ENCODE measurements at places on chromosomes 6 and 20.

- DNase-seq, result no peak
Measured at GRCh38 chr6:1067346-1067745, 244.6 kb upstream of the FOXQ1 start.

DNA sequence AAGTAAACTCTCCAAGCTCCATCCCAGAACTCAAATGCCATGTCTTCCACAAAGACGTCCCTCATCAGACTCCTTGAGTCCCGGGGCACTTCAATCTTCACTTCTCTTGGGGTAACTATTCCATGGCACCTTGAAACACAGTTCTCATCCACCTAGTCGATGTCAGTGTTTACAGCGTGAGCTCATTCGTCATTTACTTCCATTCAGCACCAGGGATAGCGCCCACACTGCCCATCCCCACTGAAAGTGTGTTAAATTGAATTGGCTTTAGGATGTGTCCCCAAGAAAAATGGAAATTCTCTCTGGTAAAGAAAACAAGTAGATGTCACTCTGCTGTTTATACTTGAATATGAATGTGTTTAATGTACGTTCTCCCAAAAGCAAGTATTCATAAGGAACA is 31.3 kb downstream of the KCNK15 start:
- no peak for DNase-seq

DNA sequence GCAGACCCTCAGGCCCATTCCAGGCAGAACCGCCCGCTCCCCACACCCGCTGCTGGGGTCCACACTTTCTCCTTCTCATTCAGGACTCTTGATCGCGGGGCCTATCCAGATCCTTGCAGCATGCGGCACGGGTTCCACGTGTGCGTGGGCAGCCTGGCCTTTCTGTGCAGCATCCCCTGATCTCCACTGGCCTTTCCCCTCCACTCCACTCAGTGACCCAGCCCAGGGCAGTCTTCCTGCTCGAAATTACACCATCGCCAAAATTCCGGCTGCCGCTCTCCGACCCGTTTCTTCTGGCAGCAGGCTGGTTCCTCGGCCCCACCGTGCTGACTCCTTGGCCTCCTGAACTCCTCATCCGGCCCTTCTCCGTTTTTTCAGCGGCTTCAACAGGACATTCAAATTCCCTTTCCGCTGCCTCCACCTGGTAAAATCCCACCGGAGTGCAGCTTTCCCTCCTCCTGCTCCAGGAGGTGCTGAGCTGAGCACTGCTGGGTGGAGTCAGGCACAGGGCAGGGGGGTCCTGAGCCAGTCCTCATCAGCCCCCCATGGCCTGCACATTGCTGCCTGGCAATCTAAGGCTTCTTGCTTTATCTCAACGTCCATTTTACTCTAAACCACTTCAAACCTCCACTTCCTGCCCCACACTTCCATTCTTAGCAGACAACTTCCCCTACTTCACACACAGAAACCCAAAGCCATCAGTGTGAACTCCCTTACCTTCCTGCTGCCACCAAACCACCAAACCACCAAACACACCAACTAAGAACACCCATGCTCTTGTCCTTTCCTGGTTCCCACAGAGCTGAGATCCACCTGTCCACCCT is 9.0 kb downstream of the SFT2D1 start:
- DNase-seq, result peak; percentile 52

DNA sequence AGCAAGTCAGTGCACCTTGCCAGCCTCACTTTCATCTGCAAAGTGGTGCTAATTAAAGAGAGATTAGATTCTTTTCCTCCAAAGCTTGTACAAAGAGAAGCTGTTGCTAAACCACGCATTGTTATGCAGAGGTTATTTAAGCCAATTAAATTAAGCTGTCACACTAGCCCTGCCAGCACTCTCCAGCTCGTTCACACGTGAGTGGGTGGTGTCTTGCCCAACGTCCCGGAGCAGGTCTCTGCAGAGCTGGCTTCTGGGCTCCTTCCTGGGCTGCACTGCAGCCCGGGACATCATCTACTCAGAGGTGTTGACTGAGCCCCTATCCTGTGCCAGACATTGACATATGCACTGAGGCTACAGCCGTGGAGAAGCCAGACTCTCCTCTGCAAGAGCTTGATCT is 401.6 kb upstream of the SULF2 start:
- DNase-seq, result no peak

- DNase-seq, result no peak
Measured at GRCh38 chr20:13348311-13349234, 127.5 kb downstream of the ISM1 start.

DNA sequence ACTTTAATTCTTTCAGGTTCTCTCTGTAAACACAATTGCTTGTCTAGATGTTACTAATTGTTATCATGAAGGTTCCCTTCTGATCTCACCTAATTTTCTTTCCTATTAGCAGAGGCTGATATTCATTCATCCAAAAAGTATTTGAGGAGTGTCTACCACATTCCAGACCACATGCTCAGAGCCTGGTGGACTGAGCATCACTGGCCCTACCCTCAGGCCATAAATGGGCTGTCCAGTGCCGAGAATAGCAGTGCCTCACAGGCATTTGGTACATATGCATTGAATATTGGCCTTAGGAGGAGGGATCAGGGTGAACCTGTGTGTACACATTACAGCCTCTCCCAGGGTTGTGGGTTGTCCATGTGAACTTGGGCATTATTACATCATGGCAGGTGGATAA is 40.4 kb upstream of the PRELID3B start:
- no peak for DNase-seq

DNA sequence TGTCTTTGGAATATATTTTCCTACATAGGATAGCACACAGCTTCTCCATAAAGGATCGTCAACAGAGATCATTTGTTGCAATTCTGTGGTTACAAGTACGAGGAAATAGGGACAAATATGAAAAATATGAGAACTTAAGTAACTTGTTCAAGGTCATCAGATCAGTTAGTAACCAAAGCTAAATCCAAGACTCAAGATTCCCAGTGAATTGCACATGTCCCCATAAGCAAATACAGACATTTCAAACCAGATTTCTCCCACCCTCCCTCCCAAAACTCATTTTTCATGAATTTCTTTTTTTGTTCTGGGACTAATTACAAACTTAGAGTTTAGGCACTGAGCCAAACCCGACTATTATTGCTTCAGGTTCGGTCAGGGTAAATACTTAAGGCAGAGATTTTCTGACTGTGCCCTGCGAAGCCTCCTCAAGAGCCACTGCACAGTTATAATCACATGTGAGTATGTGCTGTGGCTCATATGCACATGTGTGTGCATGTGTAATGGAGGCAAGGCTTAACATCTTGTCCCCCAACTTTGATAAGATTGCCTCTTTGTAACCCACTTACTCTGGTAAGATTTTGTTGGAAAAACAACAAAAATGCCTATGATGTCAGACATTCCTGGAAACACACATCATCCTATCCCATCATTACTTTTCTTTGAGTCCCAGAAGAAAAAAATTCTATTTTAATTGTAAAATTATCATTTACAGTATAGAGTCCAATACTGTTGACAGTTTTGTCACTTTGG is 216.2 kb downstream of the CD83 start:
- DNase-seq, result no peak

- no peak for DNase-seq
Measured at GRCh38 chr20:7490288-7490687, 450.0 kb downstream of the HAO1 start.

DNA sequence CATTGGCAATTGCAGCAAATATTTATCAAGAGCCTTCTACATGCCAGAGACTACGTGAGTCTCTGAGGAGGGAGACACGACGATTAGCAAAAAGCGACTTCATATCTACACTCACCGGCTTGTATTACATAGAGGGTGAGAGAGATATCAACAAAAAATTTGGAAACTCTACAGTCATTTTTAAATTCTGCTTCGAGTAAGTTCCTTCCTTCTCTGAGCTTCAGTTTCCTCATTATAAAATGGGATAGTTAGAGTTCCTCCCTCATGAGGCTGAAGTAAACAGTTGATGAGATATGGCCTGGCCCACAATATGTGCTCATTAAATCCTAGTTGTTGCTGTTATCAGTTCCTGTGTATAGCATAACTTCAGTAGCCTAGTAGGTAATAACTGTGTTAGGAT is 64.1 kb upstream of the SIRPA start:
- no peak for DNase-seq

DNA sequence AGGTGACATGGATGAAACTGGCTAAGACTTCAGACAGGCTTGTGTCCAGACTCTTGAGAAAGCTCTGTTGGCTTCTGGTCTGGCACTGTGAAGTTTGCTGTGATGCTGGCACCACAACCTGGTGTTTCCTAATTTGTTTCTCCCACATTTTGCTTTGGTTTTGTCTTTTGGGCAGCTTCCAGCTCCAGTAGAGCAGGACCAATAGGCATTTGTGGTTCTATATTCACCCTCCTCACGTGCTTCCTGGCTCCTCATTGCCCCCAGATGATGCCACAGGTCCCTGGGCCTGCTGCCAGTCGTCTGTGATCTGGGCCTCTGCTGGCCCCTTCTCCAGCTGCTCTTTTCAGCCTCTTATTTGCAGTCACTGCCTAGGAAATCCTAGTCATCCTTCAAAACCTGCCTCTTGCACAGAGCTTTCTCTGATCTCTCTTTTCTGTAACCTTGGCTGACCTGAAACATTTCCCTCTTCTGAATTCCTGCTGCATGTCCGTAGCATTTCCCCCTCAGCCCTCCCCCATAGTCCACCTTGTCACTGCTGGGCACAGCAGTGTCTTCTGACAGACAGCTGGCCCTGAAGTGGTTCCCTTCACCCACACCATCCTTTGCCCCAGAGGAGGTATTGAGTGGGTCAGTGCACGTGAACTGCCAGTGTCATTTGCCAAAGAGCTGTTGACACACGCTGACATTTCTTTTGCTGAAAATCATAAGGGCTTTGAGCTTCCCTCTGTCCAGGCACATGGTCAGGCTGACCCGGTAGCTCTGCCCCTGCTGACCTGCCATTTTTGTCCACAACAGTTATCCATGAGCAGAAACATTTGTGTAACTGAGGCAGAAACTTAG is 63.0 kb downstream of the PTPN1 start:
- DNase-seq, result no peak

DNA sequence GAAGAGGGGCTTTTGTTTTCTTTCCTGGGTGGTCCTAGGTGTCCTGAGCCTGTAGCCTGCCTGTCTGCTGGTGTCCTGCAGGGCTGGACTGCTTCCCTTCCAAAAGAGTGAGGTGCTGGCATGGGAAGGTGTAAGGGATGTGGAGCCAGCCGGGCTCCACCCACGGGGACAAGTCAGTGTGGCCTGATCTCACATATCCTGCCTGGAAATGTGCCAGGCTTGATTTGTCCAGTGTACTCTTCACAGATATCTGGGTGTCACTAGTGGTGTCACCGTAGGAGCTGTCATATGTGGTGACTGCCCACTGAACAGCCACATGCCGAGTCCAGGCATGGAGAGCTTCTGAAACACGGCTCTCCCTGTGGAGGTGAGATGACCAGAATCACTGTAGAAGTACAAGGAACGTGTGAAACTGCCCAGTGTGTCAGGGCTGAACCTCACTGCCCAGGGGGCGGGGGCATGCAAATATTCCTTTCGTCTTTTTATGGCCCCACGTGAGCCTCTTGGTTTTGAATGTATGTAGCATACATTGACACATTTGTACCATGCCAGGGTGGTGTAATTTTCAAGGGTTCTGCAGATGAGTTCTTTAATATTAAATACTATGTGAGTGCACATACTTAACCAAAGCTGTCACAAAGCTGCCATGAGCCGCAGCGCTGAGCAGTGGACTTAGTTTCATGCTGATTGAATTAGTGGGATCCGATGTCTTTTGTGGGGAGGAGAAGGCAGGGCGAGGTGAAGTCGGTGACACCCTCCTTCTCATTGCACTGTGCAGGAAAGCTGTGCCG is 55.8 kb downstream of the CDH4 start:
- DNase-seq, result no peak

DNA sequence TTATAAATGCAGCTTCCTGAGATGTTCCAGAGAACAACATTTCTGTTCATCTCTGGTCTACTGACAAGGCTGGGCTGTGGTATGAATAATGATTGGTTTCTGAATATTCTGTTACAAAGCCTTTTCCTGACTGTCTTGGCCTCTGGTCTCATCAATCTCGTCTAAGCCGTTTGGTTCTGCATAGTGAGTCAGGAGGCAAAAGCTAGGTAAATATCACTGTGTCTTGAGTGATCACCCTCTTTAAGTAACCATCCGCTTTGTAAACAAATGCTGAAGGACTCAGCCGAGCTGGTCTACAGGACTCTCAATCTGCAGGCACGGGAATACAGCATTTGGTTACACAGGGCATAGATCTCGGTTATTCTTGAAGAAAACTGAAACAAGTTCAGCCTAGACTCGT is 511.9 kb downstream of the KIF16B start:
- DNase-seq, result no peak

- DNase-seq, result no peak
Measured at GRCh38 chr6:12545619-12546409, 170.8 kb upstream of the PHACTR1 start.

DNA sequence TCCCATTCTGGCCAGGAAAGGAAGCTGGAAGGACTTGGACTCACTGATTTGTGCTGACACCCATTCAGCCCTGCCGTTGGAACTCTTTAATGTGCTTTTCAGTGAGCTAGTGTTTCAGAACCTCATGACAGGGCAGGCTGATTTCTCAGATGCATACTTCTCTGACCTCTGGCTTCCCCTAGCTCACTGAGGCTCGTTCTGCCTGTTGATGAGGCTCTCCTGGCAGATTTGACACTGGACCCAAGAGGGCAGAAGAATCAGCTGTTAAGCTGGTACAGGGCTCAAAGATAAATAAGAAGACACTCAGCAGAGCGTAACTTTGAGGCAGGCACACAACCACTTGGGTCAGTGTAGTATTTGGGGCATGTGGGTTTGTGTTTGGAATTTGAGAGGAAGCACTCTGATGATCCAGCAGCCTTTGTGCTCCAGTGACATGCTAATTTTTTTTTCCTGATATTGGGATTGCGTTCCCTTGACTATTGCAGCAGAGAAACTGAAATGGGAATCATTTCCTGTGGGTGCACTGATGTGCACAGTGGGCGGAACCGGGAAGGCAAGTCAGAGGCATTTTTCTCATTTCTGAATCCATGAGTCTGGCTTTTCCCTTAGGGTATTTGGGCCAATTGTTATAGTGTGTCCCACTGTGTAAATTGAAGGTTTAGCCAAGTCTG is 80.2 kb downstream of the CARMIL1 start:
- no peak for DNase-seq

DNA sequence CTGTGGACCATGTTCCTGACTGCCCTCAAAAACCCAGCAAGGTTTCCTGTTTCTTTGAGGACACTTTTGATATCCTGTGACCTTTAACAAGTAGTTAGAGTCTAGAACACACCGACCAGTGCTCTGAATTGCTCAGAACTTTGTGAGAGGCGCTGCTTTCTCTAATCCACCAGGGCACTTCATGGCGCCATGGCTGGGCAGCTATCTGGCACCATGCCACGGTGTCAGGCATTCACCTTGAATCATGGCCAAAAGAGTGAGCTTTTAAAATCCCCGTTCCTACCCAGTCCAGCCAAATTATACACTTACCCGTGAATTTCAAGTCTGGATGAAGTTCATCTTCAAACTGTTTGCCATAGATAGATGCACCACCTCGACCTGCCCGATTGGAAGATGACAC is 17.0 kb upstream of the CPNE5 start:
- DNase-seq, result no peak

GRCh38 chr6:102742754-102743356 is 1349.3 kb downstream of the GRIK2 start:
- DNase-seq, result no peak

Measured in B cell (primary cell).